ENCODE measurements at places on chromosomes 7 and 10.

- peak; percentile 11 for DNase-seq
These were observed 261.1 kb upstream of the CSTF2T start for GRCh38 chr10:51960494-51960895.

DNA sequence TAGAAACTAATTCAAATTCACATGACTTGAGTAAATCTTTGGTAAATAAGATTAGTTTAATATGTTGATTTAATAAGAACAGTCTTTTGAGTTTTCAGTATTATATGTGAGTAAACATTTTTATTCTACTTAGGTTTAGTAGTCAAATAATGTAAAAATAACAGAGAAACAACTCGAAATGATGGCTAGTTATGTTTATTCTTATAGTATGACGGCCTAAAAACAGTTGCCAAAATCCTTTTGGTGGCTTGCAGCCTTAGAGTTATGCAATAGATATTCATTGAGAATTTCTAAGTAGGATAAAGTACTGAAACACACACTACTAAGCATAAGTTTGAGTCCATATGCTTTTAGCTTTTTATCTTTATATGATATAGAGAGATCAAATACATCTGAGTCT, 184.8 kb downstream of the GNAI1 start:
- no peak for DNase-seq

GRCh38 chr10:49608166-49609005, 1.7 kb upstream of the SLC18A3 start:
- DNase-seq = no peak

DNA sequence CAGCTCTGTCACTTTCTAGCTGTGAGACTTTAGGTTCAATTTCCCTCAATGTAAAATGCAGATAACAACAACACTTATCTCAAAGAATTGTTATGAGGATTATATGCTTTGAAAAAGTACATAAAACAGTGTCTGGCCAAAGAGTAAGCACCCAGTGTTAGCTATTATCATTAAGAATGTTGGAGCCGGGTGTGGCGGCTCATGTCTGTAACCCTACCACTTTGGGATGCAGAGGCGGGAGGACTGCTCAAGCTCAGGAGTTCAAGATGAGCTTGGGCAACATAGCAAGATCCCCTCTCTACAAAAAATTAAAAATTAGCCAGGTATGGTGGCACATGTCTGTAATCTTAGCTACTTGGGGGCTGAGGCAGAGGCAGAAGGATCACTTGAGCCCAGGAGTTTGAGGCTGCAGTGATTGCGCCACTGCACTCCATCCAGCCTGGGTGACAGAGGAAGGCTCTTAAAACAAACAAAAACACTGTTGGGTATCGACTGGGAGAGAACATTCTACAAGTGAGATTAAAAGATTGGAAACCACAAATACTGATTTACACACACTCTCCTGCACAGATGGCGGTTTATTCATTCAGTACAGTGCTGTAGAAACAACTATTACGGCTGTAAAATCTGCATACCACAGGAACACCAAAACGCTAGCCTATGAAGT, 107.3 kb downstream of the PROSER2 start:
- no peak for DNase-seq

GRCh38 chr7:6202117-6202516, 70.3 kb downstream of the CYTH3 start:
- DNase-seq = no peak

GRCh38 chr10:104774234-104774633, 133.1 kb downstream of the SORCS3 start:
- no peak for DNase-seq

DNA sequence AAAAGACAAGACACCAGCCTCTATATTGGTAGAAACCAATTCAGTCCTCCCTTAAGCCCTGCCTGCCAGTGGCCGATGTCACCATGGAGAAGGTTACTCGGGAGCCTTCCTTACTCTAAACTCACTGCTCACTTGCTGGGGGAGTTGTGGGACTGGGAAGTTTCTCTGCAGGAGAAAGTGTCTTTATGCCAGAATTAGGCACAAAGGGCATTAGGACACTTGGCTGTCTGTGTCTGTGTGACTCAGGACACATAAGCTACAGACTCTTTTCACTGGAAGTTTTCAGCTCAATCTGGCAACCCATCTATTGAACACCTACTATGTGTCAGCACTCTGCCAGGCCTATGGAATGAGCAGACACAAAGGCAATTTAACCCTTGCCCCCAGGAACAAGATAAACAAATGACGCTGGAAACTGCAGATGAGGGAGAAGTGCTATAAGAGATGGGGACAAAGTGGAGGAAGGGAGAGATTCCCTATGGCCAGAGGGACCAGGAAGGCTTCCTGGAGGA, 49.5 kb upstream of the CACUL1 start:
- no peak for DNase-seq

DNA sequence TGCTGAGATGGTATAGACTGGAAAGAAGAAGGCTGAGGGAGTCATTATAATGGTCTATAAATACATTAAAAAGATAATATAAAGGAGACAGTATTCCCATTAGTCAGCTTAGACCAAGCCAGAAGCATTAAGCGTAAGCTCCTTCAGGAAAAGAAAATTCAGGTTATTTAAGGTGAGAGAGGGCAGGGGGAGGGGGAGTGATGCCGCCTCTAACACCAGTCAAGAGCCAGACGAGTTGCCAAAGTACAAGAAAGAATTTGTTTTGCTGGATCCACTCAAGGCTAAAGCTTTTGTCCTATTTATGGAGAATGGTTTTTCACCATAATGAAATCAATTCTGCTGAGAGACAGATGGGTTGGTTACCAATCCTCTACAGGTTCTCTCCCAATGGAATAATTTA, 99.3 kb downstream of the CFAP58 start:
- no peak for DNase-seq

GRCh38 chr7:39304668-39305405, 261.4 kb upstream of the YAE1 start:
- no peak for DNase-seq

- DNase-seq = no peak
These were observed 115.5 kb downstream of the WDFY4 start for GRCh38 chr10:48800007-48800675.

DNA sequence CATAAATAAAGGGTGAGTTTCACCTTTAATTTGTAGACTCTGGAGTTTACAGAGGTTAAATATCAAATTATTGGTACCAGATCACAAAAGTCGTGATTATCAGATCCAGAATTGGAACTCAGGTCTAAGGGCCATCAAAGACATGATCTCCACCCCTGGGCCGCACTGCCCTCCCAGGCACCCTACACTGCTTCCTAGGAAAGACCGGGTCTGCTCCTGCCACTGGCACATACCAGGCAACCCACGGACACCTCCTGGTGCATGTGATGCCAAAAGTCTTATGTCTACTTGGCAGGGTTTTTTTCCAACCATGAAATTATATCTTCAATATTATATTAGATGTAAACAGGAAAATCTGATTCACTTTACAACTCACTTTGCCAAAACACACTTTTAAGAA, 452.8 kb downstream of the PTPRN2 start:
- DNase-seq = no peak

GRCh38 chr7:114026486-114027089, 107.8 kb upstream of the PPP1R3A start:
- DNase-seq = peak; percentile 16

- no peak for DNase-seq
These were observed 166.8 kb downstream of the SUGCT start for GRCh38 chr7:40301486-40302068.

GRCh38 chr7:24877790-24878311, 102.1 kb downstream of the OSBPL3 start:
- DNase-seq = no peak

- DNase-seq = no peak
These were observed 158.4 kb downstream of the AOAH start for GRCh38 chr7:36565792-36566356.

DNA sequence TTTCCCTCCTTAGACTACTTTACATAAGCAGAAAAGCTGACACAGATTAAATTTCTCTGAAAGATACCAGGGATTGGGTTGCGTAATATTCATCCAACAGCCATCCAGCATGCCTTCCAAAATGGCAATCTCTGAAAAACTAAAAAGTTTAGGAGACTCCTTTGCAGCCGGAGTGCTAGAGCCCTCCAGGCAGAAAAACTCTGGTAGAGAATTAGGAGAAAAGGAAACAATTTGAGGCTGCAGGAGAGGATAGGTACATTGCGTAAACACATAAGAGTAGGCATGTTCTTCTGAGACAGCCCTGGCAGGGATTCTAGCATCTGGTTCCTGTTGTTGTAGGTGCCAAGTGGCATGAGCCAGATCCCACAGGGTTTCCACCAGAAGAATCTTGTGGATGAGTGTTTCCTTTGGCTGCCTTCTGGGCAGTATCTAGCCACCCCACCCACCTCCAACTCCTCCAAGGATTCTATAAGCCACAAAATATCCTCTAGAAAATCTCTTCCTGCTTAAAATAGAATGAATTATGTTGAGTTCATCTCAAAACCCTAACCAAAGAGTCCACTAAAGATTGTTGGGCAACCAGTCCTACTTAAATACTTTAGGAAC, 402.4 kb downstream of the HGF start:
- DNase-seq = no peak

DNA sequence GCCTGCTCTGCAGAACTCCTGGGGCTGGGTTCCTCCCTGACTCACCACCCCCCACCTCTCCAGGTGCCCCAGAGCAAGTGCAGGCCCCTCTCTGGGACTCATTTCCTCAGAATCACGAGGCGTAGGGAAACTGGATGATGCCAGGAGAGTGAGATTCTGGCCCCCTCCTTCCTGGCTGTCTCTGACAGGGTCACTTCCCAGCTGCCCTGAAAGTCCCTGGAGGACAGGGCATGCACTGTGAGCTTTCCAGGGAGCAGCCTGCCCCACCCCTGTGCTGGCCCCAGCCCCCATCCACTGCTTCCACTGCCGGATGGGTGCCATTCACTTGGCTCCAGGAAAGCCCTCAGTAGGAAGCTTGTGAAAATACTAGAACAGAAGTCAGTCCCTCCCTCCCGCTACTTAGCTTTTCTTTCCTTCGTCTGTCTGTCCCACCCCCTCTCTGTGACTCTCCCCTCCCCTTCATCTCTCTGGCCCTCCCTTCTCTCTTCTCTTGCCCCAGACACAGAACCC, 10.4 kb downstream of the TACR2 start:
- DNase-seq = no peak

GRCh38 chr10:62492012-62492869, 118.1 kb downstream of the ZNF365 start:
- no peak for DNase-seq

DNA sequence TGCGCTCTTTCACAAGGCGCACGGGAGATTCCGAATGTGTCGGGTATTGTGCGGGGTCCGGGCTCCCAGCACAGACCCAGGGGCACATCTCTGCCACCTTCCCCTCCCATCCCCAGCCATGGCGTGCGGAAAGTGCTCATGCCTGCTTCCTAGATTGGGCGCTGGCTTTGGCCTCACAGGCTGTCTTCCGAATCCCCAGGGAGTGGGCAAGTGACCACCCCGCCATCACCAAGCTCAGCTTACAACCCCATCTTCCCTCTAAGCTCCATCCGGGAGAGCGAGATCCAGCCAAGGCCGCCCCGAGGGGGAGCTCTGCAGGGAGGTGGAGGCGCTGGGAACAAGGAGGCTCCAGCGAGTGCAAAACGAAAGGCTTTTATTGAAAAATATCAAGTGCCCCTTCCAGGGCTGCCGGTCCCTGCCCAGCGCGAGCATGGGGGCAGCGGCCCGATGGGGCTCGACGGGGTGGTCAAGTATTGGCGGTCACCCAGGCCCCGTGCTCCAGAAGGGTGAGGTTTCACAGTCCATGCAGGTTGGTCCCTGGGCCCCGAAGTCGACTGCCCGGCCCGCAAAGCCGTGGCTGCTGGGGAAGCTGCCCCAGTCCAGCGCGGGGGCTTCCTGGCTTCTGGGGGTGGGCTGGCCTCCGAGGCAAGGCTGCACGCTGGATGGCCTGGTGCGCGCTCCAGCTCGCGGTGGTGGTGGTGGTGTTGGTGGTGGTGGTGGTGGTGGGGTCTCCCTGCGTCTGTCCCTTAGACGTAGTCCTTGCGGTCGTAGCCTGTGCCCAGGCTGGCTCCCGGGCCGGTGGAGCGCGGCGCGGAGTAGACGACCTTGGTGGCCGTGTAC, 1.2 kb downstream of the CLDN3 start:
- no peak for DNase-seq

DNA sequence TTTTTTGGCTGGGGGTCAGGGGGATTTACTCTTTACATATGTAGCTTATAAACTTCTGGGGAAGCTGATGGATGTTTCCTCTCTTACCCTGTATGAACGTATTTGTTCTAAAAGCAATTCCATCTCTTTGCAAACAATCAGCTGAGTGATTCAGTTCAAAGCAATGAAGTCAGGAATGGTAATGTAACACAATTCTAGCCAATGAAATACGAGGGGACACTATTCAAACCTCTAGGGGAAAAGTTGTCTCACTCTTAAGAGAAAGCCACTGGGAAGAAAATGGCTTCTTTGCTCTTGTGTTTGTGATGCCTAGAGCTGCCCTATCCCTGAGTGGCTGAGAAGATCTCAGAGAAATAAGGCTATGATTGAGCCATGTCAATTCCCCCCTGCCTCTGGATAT, 134.8 kb upstream of the SEMA3C start:
- no peak for DNase-seq

DNA sequence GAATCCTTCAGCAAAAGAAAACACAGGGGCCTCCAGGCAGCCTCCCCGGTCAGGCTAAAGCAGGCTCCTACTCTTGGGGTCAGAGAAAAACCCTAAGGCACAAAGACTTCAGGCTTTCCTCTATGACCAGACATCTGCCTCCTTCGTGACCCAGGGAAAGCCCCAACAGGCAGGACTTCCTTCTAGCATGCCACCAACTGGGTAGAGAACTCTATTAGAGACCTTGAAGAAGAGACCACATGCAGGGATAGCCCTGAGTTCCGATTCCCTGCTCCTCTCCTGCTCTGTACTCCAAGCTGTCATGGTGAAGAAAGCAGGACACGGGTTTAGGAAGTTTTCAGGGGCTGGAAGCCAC, 1.3 kb downstream of the TRPV6 start:
- DNase-seq = no peak

GRCh38 chr7:79453558-79454360, at the start of gene MAGI2:
MAGI2 (minus strand) TSS chr7:79453667; CDS start chr7:79453320, 347 bp downstream.
- no peak for DNase-seq

GRCh38 chr7:138354066-138354465, 106.0 kb upstream of the TRIM24 start:
- DNase-seq = no peak

- no peak for DNase-seq
These were observed 25.7 kb downstream of the GPR22 start for GRCh38 chr7:107495516-107495915.

GRCh38 chr7:75987026-75987804, 7.2 kb downstream of the TMEM120A start:
- DNase-seq = no peak

DNA sequence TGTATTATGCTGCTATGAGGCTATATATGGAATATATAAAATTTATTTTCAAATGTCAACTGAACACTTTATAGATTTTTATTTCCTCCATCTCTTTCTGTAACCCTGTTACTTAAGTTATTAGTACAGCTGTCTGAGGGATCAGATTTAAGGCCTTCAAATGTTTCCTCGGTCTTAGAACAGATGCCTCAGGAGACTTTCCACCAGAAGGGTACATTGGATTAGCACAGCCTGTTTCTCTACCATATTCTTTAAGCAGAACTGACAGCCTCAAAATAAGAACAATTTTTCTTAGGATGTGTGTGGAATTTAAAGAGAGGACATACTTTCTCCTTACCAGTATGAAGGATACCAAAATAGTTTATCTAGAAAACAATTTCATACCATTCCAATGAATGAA, 53.0 kb upstream of the HGF start:
- DNase-seq = no peak

Measured in NT2/D1 (cell line).